ENCODE measurements at places on chromosomes 16 and 17. TPM values are rescaled to one million over a fixed set of nuclear protein-coding genes. Genes with fewer than 3 reads are reported as not detected.

ZNF830 gene
- 19.5 TPM for total RNA-seq

OTOA gene
- not detected for total RNA-seq

PIMREG gene
- not detected for total RNA-seq

TMEM204 gene
- 42.5 TPM for total RNA-seq

FOXN1 gene
- total RNA-seq, result not detected

HASPIN gene
- total RNA-seq, result not detected

TBC1D3G gene
- total RNA-seq, result not detected

C17orf107 gene
- total RNA-seq, result 6.6 TPM

TNK1 gene
- 9.2 TPM for total RNA-seq

CCDC78 gene
- total RNA-seq, result not detected

DNAAF8 gene
- total RNA-seq, result 0.67 TPM

ATAD5 gene
- 8.8 TPM for total RNA-seq

KRTAP4-9 gene
- total RNA-seq, result not detected

HOXB13 gene
- total RNA-seq, result not detected

ANKS3 gene
- 31.5 TPM for total RNA-seq

TMC8 gene
- 0.51 TPM for total RNA-seq

CBFA2T3 gene
- 12.1 TPM for total RNA-seq

CCDC144A gene
- 0.51 TPM for total RNA-seq

LHX1 gene
- 2.8 TPM for total RNA-seq

TMEM235 gene
- not detected for total RNA-seq

MLYCD gene
- total RNA-seq, result 16.6 TPM

KLHL10 gene
- not detected for total RNA-seq

All from uterus (tissue), 4 donors.